ENCODE measurements at places on chromosomes 3 and 15. TPM values are rescaled to one million over a fixed set of nuclear protein-coding genes. Genes with fewer than 3 reads are reported as not detected.

ILDR1 gene
- 0.33 TPM for total RNA-seq

DNA sequence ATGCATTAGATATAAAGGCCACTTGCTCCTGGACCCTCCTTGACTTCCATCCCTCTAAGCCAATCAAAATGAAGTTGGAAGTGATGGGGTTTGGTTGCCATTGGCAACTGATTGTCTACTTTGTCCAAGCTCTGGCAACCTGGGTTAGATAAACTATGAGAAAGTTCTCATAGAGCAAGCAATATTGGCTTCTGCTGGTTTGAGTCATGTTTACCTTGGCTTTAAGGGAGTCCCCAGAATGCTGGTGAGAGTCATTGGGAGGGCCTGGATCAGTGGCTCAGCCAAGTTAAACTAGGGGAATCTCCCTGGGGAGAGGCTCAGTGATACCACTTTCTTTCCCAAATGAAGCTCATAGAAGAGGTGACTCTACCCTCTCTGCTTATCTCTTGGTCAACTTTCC is 176.3 kb upstream of the ROPN1 start:
- H3K4me1 ChIP-seq: peaks cover 5% of the 10 kb centered on the region
- no peak overlapping the region for H3K27ac ChIP-seq
- no peak overlapping the region for H3K4me3 ChIP-seq
- no peak for DNase-seq
- no peaks in the 10 kb centered on the region for H3K36me3 ChIP-seq

ANKRD63 gene
- total RNA-seq: not detected

GRCh38 chr15:73629798-73630429 is 3.3 kb downstream of the NPTN start:
- no peak for DNase-seq
- peaks cover 90% of the 10 kb centered on the region for H3K4me1 ChIP-seq
- peak overlapping the region; percentile 97 for H3K27ac ChIP-seq
- peak overlapping the region; percentile 96 for H3K4me3 ChIP-seq
- no peaks in the 10 kb centered on the region for H3K27me3 ChIP-seq

XIRP1 gene
- 386 TPM for total RNA-seq

DNA sequence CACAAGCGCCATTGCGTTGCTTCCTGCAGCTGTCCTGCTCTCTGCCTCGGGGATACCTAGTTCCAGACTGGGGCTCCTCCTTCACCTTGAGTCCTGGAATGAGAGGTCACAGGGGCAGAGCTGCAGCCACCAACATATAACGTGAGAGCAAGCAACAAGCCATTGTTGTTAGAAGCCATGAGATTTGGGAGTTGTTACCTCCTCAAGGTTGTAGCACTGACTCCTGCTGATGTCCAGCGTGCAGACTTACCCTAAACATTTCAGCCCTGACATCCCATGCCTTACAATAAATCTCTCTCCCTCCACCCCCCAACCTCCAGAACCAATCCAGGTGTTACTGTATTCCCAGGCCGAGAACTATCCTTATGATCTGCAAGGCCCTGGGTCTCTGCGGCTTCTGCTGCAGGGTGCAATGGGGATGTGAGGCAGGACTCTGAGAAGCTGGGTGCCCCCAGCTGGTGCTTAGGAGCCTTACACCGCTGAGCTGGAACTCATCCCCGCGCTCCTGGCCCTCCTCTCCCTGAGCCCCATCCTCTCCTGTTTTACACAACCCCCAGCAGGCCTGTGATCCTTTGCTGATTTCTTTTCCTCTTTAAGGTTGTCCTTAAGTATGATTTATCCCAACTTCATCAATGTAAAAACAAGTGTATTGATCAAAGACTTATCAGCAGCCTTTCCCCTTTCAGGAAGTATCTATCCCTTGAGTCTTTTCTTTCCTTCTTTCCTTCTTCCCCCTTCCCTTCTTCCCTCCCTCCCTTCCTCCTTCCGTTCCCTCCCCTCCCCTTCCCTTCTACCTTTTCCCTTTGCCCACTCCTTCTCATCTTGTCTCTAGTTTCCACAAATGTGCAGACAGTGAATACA is 84.2 kb upstream of the ABHD2 start:
- no peaks in the 10 kb centered on the region for H3K27me3 ChIP-seq
- H3K36me3 ChIP-seq: no peaks in the 10 kb centered on the region
- peaks cover 34% of the 10 kb centered on the region for H3K4me1 ChIP-seq
- DNase-seq: peak; percentile 48
- no peak overlapping the region for H3K4me3 ChIP-seq
- no peak overlapping the region for H3K27ac ChIP-seq

DNA sequence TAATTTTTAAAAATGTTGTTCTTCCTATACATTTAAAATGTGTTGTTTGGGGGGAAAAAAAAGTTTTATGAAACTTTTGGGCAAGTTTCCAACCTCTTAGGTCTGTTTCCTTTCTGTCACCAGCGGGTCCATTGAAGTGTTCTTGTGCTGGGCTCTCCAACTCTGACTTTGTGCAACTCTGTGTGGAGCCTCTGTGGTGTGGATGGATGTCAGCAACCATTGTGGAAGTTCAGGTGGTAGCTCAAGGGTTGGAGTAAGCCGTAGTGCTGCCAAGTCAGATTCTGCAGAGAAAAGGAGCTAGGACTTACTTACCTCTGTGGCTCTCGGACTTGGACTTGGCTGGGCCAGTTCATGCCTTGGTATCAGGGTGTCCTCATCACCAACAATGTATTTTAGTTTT is 22.4 kb downstream of the ARID3B start:
- no peaks in the 10 kb centered on the region for H3K36me3 ChIP-seq
- no peaks in the 10 kb centered on the region for H3K27me3 ChIP-seq
- H3K27ac ChIP-seq: no peak overlapping the region
- peaks cover 4% of the 10 kb centered on the region for H3K4me1 ChIP-seq
- H3K4me3 ChIP-seq: no peak overlapping the region

DNA sequence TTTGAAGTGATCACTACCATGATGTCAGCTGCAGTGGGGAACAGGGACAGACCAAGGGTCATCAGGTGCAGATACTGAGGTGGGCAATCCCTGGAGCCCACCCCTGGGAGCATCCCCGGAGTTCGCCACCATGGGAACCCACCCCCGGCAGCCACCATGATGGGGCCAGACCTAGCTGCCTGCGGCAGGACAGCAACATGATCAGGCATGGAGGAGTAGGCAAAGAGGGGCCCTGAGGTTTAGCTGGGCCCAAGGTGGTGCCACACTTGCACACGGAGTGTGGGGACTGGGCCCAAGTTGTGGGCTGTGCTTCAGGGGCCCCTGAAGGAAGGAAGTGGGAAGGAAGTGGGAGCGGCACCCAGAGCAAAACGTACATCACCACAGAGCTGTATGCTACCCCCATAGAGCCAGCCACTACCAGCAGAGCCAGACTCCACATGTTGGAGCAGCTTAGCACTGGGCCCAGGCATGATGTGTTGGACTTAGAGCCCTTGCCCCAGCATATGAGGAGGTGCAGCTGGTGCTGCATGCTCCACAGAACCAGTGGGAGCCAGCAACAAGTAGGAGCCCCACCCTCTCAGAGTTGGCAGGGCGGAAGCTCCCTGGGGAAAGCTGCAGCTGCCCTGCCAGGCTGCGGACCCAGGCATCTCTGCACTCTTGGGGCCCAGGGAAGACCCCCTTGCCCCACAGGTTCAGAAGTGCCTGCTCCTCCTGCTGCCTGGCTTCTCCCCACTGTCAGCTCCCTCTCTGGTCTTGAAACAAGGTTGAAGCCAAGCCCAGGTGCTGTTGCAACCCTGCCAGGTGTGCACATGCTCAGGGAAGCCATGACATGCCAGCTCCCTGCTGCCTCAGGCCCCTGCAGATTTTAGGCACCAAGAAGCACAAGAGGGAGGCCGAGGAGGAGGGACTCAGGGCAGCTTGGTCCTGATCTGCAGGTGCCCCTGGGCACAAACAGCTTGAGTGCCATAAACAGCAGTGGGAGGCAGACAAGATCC is 515.3 kb downstream of the ZBBX start:
- DNase-seq: no peak
- H3K27ac ChIP-seq: no peak overlapping the region
- H3K4me3 ChIP-seq: no peak overlapping the region
- H3K36me3 ChIP-seq: no peaks in the 10 kb centered on the region
- H3K4me1 ChIP-seq: no peaks in the 10 kb centered on the region
- no peaks in the 10 kb centered on the region for H3K27me3 ChIP-seq

TEX55 gene
- not detected for total RNA-seq

- H3K4me3 ChIP-seq: no peak overlapping the region
- no peak for DNase-seq
- no peak overlapping the region for H3K27ac ChIP-seq
- H3K4me1 ChIP-seq: peaks cover 13% of the 10 kb centered on the region
- no peaks in the 10 kb centered on the region for H3K27me3 ChIP-seq
These were observed 44.8 kb downstream of the CEMIP start for GRCh38 chr15:80823995-80824394.

DNA sequence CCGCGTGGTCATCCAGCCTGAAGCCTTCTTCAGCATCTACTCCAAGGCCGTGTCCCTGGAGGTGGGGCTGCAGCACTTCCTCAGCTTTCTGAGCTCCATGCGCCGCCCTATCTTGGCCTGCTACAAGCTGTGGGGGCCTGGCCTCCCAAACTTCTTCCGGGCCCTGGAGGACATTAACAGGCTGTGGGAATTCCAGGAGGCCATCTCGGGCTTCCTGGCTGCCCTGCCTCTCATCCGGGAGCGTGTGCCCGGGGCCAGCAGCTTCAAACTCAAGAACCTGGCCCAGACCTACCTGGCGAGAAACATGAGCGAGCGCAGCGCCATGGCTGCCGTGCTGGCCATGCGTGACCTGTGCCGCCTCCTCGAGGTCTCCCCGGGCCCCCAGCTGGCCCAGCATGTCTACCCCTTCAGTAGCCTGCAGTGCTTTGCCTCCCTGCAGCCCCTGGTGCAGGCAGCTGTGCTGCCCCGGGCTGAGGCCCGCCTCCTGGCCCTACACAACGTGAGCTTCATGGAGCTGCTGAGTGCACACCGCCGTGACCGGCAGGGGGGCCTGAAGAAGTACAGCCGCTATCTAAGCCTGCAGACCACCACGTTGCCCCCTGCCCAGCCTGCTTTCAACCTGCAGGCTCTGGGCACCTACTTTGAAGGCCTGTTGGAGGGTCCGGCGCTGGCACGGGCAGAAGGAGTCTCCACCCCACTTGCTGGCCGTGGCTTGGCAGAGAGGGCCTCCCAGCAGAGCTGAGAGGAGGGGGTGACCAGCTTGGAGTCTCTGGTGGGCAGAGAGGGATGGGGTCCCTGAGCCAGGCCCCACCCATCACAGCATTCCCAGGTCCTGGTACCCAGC is 37.9 kb downstream of the GOLGA6A start:
- peak; percentile 71 for DNase-seq
- no peak overlapping the region for H3K4me3 ChIP-seq
- peak overlapping the region; percentile 77 for H3K27ac ChIP-seq
- peaks cover 73% of the 10 kb centered on the region for H3K4me1 ChIP-seq

- H3K4me1 ChIP-seq: peaks cover 7% of the 10 kb centered on the region
- H3K4me3 ChIP-seq: no peak overlapping the region
- no peak for DNase-seq
- H3K36me3 ChIP-seq: no peaks in the 10 kb centered on the region
- H3K27me3 ChIP-seq: no peaks in the 10 kb centered on the region
- no peak overlapping the region for H3K27ac ChIP-seq
These were observed 98.6 kb upstream of the ABHD17C start for GRCh38 chr15:80596521-80596976.

TAMM41 gene
- 11.1 TPM for total RNA-seq

KCNH8 gene
- total RNA-seq: 0.05 TPM

GRCh38 chr3:166569589-166569988 is 732.4 kb upstream of the BCHE start:
- no peaks in the 10 kb centered on the region for H3K4me1 ChIP-seq
- no peak overlapping the region for H3K27ac ChIP-seq
- no peaks in the 10 kb centered on the region for H3K36me3 ChIP-seq
- DNase-seq: no peak
- H3K27me3 ChIP-seq: no peaks in the 10 kb centered on the region

CLSTN2 gene
- total RNA-seq: 7.0 TPM

DNA sequence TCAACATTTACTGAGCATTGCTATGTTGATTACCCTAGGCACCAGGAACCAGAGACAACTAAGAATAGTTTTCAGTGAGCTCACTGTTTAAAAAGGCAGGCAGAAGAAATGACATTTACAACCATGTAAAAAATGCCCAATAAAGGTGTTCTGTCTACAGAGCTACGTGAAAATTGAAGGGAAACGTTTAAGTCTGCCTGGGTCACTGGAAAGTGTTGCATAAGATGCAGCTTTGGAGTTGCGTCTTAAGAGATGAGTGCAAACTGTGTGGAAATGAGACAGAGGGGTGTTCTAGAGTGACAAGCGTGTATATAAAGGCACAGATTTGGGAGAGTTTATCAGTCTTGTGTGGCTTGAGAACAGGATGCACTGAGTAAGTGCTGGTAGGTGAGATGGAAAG is 278.7 kb upstream of the GOLGA6L4 start:
- H3K36me3 ChIP-seq: peaks cover 46% of the 10 kb centered on the region
- H3K27ac ChIP-seq: no peak overlapping the region
- DNase-seq: no peak
- H3K4me3 ChIP-seq: no peak overlapping the region
- no peaks in the 10 kb centered on the region for H3K27me3 ChIP-seq

DNA sequence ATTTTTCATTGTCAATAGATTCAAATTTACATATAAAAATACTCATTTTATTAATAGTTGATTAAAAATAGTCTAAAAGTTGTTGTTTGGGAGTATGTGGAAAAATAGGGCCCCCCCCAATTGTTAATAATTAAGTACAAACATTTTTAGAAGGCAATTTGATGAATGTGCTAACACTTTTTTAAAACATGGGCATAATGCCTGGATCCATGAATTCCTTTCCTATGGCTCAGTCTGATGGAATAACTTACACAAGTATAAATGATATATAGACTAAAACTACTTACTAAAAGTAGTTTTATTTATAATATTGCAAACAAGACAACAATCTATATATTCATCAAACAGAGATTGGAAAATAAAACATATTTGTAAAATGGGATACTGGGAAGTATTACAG is 247.2 kb upstream of the LRRN1 start:
- no peaks in the 10 kb centered on the region for H3K36me3 ChIP-seq
- H3K4me1 ChIP-seq: no peaks in the 10 kb centered on the region
- H3K4me3 ChIP-seq: no peak overlapping the region
- H3K27me3 ChIP-seq: no peaks in the 10 kb centered on the region
- no peak overlapping the region for H3K27ac ChIP-seq
- DNase-seq: no peak

MFSD1 gene
- total RNA-seq: 26.2 TPM

- H3K27ac ChIP-seq: no peak overlapping the region
- no peak for DNase-seq
- peaks cover 77% of the 10 kb centered on the region for H3K36me3 ChIP-seq
- H3K4me3 ChIP-seq: no peak overlapping the region
These were observed 18.3 kb downstream of the RAB11A start for GRCh38 chr15:65887565-65887964.

ROPN1 gene
- not detected for total RNA-seq

GRCh38 chr3:46614431-46614830 is 2.1 kb downstream of the FAM240A start:
- peaks cover 5% of the 10 kb centered on the region for H3K4me1 ChIP-seq
- no peak overlapping the region for H3K27ac ChIP-seq
- DNase-seq: no peak
- no peaks in the 10 kb centered on the region for H3K36me3 ChIP-seq

DNA sequence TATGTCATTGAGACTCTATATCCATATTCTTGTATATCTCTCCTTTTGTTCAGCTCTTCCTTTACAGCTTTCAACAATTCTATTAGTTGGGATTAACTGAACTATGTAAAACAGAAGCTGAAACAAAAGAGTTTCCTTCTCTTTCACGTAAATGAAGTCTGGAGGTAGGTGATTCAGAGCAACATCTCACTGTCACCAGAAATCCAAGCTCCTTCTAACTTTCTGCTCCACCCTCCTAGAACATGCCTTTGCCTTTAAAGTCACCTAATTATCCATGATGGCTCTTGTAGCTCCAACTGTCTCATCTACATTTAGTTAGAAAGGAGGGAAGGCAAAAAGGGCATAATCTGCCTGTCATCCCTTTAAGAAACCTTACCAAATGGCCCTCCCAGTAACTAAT is 458.2 kb upstream of the MDFIC2 start:
- peaks cover under 1% of the 10 kb centered on the region for H3K4me1 ChIP-seq
- no peaks in the 10 kb centered on the region for H3K36me3 ChIP-seq
- no peak overlapping the region for H3K4me3 ChIP-seq
- H3K27me3 ChIP-seq: no peaks in the 10 kb centered on the region
- H3K27ac ChIP-seq: no peak overlapping the region
